ENCODE measurements at places on chromosomes 5 and 9.

DNA sequence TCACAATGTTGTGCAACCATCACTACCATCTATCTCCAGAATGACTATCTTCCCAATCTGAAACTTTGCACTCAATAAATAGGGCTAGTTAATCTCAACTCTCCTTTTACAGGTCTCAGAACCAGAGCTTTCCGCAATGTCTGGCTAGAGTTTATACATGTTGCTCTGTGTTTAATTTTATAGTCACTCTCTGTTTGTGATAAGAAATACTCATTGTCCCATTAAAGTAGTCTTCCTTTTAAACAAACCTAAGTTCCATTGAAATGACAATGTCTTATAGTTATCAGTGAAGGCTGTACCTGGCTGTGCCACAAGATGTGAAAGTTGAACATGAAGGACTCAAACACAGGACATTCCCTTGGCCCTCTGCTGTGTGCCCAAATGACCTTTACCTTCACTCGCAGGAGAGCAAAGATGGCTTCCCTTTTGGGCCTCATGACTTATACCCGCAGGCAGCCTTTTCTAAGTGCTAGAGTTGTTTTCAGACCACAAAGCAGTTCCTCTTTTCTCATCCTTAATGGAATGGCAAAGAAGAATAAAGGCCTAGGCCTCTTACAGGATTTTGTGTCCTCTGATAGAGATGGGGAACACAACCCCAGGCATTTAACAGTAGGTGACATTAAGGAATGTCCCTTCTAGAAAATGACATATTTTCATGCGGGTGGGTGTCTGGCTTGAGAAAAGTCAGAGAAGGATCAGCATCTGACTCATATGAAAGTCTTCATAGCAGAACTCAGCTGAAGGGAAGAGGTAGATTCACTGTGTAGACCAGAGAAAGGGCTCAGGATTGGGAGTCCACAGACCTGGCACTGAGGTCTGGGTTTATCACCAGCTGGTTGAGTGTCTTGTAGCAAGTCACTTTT is 69.6 kb upstream of the ATP10B start:
- DNase-seq: no peak

DNA sequence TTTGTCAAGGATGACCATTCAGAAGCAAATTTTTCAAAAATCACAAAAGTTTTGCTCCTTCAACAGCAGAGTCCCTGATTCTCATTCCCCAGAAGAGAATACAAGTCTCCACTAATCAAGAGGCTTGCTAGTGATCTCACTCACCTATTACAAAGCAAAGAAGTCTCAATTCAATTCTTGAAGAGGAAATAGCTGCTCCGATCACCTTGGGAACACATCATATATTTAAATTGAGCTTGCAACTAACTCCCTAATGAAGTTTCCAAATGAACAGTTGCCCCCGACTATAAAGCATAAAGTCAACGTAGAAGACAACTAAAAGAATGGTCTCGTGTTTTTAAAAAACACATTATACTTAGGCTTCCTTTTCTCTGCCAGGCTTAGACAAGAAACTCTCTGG is 1.6 kb downstream of the LIFR start:
- DNase-seq: no peak

GRCh38 chr9:127528422-127529251 is 77.3 kb downstream of the LRSAM1 start:
- DNase-seq: no peak

- no peak for DNase-seq
These were observed 40.5 kb downstream of the SMIM23 start for GRCh38 chr5:171826132-171826531.

GRCh38 chr9:84670138-84671041 is 861 bp downstream of the NTRK2 start:
- no peak for DNase-seq

DNA sequence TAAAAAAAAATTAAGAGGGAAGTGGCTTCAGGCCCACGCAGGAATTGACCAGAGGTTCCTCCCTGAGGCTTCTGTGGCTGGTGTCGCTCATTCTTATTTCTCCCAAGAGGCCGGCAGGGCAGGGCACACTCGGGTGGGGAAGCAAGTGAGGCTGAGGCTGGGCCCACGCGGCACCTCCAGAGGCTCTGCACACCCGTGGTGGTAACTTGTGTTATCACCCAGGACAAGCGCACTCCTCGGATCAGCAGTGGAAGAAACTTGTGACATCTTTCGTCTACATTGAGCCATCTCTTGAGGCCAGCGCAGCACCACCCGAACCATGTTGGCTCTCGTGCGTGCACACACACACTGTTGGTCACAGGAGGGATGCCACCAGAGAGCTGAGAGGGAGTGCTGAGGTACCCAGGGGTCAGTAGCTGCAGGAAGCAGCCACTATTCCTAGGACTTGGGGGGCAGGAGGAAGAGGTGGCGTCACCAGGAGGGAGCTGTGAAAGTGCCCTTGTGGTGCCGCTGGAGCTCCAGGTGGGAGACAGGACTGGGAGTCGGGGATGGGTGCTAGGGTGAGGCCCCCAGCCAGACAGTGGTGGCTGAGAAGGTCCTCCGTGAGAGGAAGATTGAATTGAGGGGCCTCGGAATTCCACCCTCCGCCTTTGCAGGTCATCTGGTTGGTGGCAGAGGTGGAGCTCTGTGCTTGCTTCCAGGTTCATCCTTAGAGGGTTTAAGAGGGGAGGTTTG is 6.4 kb downstream of the NDUFS6 start:
- no peak for DNase-seq

- DNase-seq: no peak
These were observed 125.8 kb upstream of the SNX2 start for GRCh38 chr5:122649080-122649479.

DNA sequence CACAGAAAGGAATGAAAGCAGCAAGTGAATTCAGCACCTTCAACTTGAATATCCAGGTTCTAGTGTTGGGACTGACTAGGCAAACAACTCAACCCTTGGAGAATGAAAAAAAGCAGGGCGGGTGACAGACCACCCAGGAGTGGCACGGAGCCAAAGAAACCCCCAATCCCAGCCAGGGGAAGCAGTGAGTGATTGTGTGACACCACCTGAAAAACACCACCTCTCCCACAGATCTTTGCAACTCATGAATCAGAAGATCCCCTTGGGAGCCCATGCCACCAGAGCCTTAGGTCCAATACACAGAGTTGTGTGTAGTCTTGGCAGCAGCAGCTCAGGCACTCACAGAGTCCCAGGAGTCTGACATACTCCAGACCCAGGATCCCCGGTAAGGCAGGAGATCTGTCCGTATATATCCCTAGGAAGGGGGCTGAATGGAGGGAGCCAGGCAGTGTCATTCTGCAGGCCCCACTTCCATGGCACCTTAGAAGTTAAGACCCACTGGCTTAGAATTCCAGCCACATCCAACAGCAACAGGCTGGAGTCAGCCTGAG is 22.1 kb upstream of the ROR2 start:
- DNase-seq: no peak

DNA sequence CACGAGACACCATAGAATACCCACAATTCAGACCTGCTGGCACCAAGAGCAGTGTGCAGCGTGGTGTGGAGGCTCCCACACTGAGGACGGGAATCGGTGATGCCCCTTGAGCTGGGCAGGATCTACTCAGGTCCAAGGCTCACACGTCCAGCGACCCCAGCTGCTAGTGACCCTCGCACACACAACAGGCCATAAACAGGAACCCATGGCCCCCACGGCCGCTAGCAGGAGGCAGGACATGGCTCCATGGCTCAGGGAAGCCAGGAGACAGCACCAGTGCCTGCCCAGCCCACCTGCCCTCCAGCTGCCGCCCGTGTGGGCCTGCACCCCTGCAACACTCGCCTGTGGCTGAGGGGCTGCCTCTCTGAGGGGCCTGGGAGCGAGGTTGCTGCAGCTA is 43.4 kb upstream of the SLC9A3 start:
- no peak for DNase-seq

DNA sequence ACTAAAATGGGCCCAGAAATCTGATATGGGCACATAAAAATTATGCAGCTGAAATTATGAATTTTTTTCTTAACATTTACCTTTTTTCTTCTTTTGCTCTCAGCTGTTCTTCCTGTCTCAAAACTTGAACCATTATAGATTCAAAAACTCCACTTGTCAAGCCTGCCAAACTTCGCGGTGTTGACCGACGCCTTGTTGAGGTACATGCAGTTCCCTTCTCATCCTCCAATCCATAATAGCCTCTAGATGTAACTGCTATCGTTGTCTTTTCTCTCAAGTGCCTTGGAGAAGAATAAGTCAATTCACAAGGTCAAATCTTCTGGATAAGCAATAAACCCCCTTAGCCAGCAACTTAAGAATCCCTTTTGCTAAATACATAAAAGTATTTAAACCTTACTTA is 27.2 kb downstream of the RANBP6 start:
- DNase-seq: no peak

DNA sequence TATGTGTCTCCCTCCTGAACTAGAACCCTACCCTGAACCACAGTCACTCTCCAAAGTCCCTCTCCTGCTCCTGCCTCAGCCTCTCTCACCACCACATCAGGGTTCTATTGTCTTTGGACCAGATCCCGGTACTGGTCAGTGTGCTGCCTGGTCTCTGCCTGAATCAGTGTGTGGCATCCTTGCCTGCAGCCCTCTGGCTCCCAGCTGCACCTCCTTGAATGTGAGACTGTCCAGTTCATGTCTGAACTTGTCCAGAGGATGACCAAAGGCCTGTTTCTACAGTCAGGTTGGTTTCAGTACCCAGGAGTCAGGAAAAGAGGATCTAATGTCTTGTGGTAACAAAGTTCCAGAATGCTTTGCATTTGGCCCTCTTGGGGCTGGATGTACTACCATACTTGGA is 76.8 kb upstream of the RANBP3L start:
- DNase-seq: no peak

GRCh38 chr9:90870621-90871326 is 69.2 kb downstream of the SYK start:
- DNase-seq: no peak
